ELR (cell line): ENCODE measurements at places on chromosomes 12 and 14.

DNA sequence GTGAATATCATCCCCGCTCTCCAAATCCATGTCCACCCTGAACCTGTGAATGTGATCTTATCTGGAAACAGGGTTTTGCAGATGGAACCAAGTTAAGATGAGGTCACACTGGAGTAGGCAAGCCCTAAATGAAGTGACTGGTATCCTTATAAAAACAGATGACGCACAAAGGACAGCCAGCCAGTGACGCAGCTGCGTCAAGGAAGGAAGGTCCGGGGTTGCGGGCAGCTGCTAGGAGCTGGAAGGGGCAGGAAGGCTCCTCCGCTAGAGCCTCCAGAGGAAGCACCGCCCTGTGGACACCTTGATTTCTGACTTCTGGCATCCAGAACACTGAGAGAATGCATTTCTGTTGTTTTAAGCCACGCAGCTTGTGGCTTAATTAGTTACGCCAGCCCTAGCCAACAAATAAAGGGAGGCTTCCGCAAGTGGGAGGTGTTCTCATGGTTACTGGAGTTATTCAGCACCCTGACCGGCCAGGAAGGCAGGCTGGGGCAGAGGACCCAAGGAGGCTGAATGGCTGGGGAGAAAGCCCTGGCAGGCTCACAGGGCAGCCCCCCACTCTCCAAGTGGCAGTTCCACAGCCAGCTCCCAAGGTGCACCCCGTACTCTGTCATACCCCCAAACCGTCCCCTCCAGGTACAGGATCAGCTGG is 127.6 kb upstream of the NCOR2 start:
- peak; percentile 90 for DNase-seq

- no peak for DNase-seq
These were observed 432.9 kb downstream of the VRK1 start for GRCh38 chr14:97230051-97230450.

- DNase-seq = no peak
These were observed 207.9 kb upstream of the BCL2L14 start for GRCh38 chr12:11862798-11863197.

DNA sequence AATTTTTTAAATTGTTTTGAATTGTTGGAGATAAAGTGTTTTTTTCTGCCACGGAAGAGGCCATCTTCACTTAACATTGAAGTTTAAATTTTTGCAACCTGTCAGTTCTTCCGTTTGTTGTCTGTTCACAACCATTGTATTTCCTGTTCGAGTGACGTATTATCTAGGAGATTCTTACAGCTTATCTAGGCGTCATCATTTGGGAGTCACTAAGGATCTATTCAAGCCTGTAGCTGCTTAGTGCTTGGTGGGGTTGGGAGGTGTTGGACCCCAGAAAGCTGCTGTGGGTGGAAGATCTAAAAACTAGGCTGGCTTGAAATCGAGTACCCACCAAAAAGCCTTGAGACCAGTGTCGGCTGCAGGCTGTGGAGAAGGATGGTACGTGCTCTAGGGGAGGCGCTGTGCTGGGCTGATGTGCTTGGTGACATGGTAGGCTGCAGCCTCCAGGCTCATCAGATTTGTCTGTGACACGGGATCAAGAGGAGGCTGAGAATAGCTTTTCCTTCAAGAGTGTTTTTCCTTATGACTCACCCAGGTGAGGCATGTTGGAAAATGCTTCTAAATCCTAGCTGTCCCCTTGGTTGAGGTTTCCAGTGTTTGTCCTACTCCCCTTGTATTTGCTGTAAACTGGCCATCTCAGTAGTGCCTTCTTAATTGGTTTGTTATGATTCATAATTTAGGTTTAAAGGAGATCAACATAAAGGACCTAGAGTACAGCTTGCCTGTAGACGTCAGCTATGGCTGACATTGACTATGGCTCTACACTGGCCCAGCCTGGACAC is 57.8 kb downstream of the ATG14 start:
- DNase-seq = no peak
